ENCODE measurements at places on chromosomes 11 and 22.

DNA sequence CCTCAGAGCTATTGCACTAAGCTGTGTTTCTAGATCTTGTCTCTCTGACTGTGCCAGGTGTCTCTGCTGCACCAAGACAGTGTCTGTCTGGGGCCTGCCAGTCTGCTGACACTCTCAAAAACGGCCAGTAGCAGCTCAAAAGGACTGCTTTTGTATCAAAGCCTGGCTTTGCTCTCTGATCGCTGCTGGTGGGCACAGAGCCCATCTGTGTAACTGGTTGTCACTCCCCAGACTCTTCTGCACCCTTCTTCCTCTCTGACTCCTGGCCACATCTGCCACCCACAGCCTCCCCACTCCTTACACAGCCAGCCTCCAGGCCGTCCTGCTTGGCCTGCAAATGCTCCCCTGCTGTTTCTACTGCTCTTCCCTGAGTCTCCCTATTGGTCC is 26.5 kb downstream of the MED15 start:
- DNase-seq = no peak

DNA sequence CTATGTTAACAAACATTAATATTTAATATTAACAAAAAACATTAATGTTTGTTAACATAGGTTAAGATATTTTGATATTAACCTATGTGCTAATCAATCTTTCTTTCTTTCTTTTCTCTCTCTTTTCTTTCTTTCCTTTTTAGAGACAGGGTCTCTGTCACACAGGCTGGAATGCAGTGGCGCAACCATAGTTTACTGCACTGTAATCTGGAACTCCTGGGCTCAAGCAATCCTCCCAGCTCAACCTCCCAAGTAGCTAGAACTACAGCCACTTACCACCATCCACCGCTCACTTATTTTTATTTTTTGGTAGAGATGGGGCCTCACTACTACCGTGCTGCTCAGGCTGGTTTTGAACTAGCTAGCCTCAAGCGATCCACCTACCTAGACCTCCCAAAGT is 13.2 kb downstream of the SIK3 start:
- DNase-seq = no peak

DNA sequence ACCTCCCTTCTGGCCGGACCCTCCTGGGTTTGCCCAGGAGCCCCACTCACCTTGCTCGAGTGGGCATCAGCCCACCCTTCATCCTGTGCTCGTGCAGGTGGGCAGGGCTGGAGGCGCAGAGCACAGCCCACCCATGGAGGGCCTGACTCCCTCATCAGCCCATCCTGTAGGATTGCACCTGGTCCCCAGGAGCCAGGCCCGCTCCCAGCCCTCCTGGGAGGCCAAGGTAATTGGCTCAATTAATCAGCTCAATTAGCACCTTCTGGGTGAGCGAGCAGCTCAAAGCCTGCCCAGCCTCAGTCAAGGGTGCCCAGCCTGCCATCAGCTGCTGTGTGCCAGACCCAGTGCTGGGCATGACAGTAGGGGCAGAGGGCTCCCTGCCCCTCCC is 58.1 kb upstream of the NECTIN1 start:
- no peak for DNase-seq

- no peak for DNase-seq
These were observed 53.2 kb downstream of the SPON1 start for GRCh38 chr11:14015711-14016110.

DNA sequence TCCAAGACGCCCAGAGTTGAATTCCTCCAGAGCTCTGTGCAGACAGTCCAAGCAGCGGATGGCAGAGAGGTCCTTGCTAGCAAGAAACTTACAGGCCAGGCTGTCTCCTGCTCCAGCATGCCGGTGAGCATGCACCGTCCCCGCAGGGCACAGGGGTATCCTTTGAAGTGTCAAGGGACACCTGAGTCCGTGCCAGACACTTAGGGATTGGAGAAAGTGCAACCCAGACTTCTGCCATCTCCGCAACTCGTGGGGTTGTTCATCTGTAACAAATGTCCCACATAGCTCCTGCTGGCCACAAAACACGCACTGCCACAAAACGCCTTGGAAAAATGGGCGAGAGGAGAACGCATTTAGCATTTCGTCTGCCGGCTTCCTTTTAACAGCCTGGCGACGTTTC is 13.3 kb downstream of the TSPO start:
- DNase-seq = no peak

DNA sequence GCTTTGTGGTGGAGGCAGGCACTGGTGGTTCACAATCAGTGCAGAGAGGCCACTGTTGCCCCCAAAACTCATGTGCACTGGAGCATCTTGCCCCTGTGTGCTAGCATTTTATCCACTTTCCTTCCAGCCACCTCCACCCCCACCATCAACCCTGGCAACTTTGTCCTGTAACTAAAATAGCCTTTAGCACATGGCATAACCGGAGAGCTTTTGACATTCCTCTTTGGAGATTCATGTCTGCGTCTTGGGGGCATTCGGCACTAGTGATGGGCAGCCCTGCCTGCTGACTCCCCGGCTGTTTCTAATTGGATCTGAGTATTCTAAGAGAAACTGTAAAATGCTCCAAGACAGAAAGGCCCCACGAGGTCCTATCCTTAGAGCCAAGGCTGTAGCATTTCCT is 15.8 kb downstream of the SHISA8 start:
- DNase-seq = no peak

DNA sequence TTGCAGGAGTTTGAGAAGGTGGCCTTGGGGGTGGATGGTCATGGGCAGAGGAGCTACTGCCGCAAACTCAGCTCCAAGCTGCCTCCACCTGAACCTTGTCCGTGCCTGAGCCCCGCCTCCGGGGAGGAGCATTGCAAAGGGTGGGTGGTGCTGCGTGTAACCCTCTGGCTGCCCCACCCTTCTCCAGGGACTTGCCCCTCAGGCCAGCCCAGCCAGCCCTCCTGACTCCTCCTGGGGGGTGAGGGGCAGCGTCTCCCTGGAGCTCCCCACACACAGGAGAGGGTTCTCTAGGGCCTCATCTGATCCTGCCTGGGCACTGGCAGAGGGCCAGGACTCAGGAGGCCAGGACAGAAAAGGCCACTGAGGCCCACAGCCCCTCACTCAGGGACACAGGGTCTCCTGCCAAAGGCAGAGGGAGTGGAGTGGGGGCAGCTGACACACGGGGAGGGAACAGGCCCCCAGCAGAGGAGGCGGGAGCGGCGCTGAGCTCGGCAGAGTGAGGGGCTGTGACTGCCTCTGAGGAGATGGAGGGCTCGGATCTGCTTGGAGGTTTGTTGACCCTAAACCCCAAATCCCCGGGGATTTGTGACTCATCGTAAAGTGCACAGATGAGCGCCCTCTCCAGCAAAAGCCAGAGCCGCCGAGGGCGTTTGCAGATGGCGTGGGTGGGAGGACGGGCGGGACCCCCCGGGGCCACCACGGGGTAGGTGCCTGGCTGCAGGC is 12.8 kb downstream of the BRSK2 start:
- DNase-seq = no peak

DNA sequence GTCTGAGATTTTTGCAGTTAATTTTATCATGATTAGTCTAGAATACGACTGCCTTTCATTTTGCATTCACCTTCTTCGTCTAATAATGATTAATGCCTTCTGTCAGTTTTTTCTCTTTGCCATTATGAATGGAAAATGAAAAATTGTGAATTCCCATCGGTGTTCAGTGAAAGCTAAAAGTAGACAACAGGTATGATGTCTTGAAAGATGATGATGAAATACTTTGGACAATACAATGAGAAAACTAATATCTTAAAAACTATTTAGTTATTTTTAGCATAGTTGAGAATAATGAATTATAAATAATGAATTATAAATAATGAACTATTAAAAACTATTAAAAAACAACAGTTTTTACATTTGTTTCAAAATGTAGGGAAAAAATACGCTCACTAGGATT is 5.0 kb downstream of the C11orf58 start:
- DNase-seq = no peak

- DNase-seq = no peak
These were observed 118.6 kb upstream of the RASSF10 start for GRCh38 chr11:12890476-12890875.

GRCh38 chr11:12835286-12835685 is 161.1 kb downstream of the TEAD1 start:
- no peak for DNase-seq

- no peak for DNase-seq
These were observed 682 bp downstream of the LARGE1 start for GRCh38 chr22:33919391-33920196.

GRCh38 chr22:20192972-20193760 is 42.3 kb upstream of the CCDC188 start:
- no peak for DNase-seq

- DNase-seq = no peak
These were observed 41.7 kb downstream of the SHISAL1 start for GRCh38 chr22:44271010-44271500.

- no peak for DNase-seq
These were observed 75.4 kb downstream of the MAML2 start for GRCh38 chr11:96267496-96268032.

GRCh38 chr11:121889186-121889585 is 226.8 kb downstream of the BLID start:
- DNase-seq = no peak

DNA sequence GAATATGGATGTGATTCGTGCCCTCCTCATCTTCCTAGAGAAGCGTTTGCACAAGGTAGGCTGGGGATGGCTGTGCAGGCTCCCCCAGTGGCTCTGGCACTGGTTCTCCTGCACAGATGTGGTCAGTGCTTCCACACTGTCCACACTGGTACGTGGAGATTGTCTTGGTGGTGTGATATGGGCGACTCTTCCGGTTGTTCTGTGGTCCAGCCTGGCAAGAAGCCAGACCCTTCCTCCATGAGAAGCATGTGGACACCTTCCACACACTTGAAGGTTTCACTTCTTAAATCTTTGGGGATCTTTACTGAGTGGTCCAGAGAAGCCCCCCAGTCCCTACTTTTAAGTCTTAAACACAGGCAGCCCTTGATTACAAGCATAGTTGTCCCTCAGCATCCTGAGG is 3.8 kb downstream of the RIC8A start:
- DNase-seq = no peak

GRCh38 chr11:120894202-120894985 is 129.5 kb upstream of the TBCEL start:
- DNase-seq = no peak

- DNase-seq = peak; percentile 67
These were observed 114.1 kb downstream of the MICAL2 start for GRCh38 chr11:12224537-12224893.

GRCh38 chr22:47177334-47177815 is 414.9 kb downstream of the TBC1D22A start:
- DNase-seq = no peak

DNA sequence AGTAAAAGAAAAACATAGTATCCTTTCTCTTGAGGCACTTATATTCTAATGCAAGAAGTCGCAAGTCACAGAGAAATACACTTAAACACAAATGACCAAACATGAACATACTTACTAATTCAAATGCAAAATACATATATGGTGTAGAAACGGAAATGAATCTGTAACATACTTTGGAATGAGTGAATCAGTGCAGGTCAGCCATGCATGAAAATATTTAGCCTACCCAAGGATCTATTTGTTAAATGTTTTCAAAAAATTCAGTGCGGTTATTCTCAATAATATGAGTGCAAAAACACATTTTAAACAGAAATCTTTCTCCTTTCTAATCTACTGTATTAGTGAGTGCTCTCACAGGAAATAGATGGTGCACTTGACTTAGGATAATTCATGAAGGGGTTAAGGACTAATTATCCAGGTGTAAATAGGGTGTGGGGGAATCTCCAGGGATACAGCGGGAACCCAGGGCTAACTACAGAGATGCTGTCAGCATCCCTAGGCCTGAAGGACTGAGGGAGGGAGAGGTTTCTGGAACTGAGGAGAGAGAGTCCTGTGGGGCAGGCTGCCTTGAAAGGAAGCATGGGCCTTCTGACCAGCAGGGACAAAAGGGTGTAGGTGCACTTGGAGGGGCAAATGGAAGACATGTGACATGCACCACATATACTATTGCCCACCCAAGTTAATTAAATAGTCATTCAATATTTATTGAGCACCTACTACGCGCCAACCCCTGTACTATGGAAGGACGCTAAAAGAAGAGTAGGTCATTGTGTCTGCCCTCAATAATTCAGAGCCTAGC is 139.2 kb downstream of the MAML2 start:
- DNase-seq = no peak

GRCh38 chr22:46699091-46699490 is 39.0 kb downstream of the CERK start:
- DNase-seq = no peak

- no peak for DNase-seq
These were observed 23.2 kb downstream of the ISX start for GRCh38 chr22:35089139-35089538.

DNA sequence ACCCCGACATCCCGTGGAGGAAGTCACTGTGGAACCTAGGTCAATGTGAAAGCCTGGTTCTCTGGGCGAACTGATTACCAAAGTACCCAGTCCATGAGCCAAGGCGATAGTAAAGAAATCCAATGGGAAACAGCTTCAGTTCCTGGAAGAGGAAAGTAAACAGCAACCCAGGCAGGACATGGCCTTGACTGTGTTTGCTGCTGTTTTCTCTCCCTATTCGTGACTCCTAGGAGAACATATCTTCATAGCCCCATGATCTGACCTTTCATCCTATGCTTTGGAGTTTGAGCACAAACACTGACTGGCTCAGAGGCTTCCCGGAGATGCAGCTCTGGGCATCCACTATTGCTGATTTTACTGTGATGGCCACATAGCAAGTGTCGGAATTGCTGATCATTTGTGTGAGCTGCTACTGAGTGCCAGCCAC is 45.1 kb downstream of the LRFN4 start:
- no peak for DNase-seq

GRCh38 chr22:31093086-31093850 is 12.2 kb downstream of the SMTN start:
- no peak for DNase-seq

DNA sequence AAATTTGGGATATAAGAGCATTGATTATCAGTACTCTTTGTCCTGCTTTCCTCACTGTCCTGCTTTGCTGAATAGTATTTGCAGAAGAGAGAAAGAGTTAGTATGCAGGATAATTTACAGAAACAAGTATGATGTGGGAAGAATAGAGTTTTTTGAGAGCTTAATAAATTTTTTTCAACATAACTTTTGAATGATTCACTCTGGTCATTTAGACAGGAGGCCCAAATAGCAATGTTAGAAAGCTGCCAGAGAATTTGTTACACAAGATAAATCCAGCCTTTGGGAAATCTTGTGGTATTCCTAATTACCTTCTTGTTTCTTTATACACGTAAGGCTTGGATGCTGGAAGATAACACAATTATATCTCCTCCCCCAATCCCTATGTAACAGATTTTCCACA is 484.6 kb downstream of the CNTN5 start:
- DNase-seq = no peak

GRCh38 chr11:18650859-18651557 is 16.9 kb upstream of the SPTY2D1 start:
- DNase-seq = no peak

GRCh38 chr11:70597006-70597555 is 198.8 kb downstream of the CTTN start:
- DNase-seq = no peak

DNA sequence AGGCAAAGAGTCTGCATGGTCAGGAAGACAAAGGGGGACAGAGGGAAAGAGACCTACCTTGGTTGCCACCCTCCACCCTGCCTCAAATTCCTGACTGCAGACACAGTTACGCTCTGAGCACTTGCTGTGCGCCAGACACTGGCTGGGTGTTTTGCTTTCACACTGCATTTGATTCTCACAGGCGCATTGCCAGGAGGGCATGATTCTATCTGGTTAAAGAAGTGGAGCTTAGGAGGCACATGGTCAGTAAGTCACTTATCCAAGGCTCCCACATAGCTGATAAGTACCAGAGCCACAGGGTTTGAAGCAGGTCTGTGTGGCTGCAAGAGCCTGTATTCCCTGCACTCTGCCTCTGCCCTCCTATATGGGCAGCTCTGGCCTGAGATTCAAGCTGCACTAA is 103.9 kb downstream of the TIMP3 start:
- DNase-seq = no peak

GRCh38 chr11:17314232-17314547 is 37.4 kb upstream of the NCR3LG1 start:
- DNase-seq = no peak
